RCC 7860 (cell line): ENCODE measurements at places on chromosomes 4 and X.

DNA sequence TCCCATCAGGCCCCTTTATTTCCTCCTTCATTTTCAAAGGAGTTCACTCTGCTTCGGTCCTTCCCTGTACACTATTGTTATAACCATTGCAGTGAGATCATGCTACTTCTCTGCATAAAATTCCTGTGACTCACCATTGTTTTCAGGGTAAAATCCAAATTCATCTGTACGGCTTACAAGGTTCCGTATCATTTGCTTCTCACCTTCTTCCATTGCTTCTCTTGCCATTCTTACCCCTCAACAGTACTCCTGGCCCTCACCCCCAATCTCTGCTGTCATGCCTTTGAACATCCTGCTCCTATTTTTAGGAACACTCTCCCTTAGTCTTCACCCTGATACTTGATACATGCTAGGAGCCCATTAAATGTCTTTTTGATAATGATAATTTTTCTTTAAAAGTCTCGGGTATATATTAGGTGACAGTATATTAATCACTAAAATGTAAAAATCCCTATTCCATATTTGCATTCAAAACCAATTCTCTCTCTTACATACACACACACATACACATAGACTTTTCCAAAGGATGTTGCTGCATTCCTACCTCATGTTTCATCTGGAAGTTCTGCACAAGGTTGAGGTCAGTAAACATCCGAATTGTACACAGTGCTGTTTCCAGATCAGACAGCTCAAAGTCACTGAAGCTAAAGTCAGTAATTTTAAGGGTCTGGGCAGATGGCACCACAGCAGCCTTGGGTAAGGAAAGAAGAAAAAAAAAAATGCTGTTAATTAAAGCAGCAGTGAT lies 103.4 kb downstream of the PDE5A start:
- DNase-seq: peak; percentile 29

GRCh38 chr4:7009564-7009963 lies 33.6 kb upstream of the TADA2B start:
- no peak for DNase-seq

GRCh38 chr4:164828955-164829354 lies 48.0 kb upstream of the APELA start:
- no peak for DNase-seq

DNA sequence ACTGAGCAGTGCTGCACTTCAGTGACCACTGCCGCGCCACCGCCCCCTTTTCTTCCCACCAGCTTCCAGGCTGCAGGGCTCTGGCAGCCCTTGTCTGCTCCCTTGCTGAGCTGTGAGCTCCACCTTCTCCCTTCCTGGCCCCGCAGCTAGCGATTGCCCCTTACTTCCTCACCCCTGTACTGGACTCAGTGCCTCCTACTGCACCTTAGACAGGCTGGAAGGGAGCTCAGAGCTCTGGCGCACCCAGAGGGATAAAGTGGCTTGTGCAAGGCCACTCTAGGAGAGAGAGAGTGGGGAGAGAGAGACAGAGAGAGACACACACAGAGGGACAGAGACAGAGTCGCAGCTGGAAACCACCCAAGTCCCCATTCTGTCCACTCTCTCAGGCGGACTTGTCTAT lies 6.0 kb downstream of the RASL11B start:
- no peak for DNase-seq

DNA sequence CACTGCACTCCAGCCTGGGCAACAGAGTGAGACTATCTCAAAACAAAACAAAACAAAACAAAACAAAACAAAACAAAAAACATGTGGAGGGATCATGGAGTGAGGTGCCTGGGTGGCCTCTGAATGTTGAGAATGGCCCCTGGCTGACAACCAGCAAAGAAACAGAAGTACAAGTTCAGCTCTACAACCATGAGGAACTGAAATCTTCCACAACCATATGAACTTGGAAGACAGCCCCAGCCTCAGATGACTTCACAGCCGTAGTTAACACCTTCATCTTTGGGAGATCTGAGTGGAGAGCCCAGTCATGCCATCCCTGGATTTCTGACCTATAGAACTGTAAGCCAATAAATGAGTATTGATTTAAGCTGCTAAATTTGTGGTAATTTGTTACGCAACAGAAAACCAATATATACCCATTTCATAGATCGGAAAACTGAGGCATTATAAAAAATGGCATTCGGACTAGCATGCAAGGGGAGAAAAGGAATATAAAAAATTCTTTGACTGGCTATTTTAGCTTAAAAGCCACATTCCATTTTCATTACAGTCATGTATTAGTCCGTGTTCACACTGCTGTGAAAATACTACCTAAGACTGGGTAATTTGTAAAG lies 138.7 kb upstream of the RAPGEF2 start:
- no peak for DNase-seq

DNA sequence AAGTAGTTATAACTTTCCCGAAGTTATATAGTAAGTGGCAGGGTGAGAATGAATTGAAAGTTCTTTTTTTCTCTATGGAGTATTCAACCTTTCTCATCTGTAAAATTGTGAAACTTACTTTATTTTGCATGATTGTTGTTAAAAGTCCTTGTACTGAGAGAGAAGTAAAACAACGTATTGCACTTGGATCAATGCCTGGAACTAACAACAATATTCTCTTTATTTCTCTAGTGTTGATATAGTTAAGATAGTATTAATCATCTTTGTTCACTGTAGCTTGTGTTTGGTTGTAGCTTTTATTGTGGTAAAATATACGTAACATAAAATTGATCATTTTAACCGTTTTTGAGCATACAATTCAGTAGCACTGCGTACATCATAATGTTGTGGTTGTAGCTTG lies 48.7 kb downstream of the STIM2 start:
- DNase-seq: no peak

DNA sequence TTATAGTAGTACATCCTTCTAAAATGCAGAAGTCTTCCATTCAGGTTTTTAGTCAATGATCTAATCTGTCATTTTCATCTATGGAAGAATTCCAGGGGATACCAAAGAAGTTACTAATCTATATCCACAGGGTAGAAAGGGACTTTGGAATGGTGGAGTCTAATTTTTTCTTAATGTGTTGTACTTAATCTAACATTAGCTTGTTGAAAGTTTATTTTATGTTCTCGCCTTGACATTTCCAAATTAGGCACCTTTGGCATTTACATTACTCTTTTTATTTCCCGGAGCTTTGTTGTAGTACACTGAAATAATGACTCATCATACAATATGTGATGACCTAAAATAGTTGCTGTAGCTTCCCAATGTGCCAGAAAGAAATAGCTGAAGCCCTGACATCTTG lies 91.5 kb downstream of the HTR2C start:
- no peak for DNase-seq

DNA sequence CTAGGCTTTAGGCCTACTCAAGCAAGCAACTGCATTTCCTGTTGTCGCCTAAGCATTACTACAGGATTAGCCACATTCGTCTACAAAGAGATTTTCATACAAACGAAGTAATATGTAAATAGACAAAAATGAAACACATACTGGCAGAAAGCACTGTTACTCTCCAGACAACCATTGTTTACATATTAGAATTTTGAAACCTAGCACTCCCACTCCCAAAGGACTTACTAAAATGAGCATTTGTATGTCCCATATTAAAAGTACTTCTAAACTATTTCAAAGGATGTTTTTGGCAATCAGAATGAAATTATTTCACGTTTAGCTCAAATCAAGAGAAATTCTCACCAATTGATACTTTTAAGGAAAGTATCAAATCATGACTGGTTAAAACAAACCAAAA lies 570.8 kb downstream of the PRR32 start:
- DNase-seq: no peak

DNA sequence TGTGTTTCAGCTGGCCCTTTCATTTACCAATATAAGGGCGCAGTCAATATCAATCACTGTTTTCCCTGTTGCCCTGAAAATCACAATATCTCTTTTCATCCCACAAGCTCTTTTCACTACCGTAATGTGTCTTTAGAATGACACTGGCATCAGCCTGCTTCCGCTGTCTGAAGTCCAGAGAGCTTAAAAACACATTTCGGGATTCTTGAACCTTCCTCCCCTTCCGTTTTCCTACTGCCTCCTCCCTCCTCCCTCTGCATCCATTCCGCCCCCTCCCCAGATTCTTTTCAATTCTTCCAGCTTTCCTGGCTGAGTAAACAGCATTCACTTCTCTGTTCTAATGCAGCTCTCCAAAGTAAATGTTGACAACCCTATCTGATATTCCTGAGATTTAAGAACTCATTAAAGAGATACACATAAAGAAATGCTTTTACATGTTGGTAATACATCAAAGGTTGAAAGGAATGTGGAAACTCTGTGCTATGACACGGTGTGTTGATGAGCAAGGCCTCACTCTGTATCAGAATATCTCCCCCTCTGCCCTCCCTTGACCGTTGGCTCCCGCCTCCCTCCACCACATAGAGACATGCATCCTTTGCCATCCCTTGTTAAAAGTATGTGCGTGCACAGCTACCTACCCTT lies 83.5 kb upstream of the SPRY1 start:
- no peak for DNase-seq

- no peak for DNase-seq
Observed at GRCh38 chr4:13322681-13323101, 161.4 kb downstream of the RAB28 start.

DNA sequence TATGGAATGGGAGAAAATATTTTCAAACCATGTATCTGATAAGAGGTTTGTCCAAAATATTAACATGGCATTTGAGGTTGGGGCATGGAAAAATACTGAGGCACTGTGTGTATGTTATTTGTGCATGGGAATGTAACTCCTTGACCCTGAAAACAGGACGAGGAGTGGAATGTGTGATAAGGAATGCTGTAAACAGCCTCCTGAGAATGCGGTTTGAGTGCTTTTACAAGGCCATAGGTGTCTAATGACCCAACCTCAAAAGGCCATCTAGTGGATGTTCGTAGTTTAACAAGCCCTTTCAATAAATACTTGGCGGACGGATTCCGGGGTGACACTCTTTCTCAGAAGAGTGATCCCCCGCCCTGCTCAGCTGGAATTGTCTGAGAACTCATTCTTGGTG lies 162.9 kb upstream of the USP9X start:
- DNase-seq: peak; percentile 40

GRCh38 chrX:13658602-13659001 lies 5.7 kb downstream of the TCEANC start:
- no peak for DNase-seq

DNA sequence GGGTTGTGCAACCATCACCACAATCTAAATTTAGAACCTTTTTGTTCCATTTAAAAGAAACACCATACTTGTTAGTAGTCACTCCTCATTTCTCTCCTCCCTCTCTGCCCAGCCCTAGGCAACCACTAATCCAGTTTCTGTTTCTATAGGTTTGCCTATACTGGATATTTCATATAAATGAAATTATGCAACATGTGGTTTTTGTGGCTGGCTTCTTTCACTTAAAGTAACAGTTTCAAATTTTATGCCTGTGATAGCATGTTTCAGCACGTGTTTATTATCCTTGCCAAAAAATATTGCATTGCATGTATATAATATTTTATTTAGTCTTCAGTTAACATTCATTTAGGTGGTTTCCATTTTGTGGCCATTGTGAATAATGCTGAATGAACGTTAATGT lies 437.6 kb downstream of the IL1RAPL1 start:
- DNase-seq: no peak

GRCh38 chr4:138292321-138292720 lies 50.2 kb upstream of the SLC7A11 start:
- no peak for DNase-seq

- DNase-seq: no peak
Observed at GRCh38 chr4:76804096-76804495, 93.8 kb downstream of the SOWAHB start.

DNA sequence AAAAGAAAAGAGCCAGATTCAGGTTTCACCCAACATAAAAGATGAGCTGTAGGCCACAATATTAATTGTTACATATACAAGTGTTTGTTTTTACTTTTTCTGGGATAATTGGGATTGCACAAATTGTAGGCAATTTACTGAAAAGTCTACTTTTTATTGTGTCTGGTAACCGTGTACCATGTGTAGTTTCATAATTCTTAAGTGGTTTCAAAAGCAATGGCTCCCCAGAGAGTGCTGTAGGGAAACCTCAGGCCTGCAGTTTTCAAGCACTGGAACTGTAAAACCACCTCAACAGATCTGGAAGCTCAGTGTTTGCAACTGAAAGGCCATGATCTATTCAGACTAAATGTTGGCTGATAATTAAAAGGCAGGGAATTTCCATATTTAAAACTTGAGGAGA lies 53.9 kb upstream of the MMAA start:
- no peak for DNase-seq

GRCh38 chr4:144288011-144288903 lies 147.7 kb upstream of the GYPA start:
- no peak for DNase-seq
